ENCODE measurements at places on chromosomes 2 and 18.

GRCh38 chr2:44570271-44570670 lies 208.5 kb downstream of the CAMKMT start:
- DNase-seq = no peak

DNA sequence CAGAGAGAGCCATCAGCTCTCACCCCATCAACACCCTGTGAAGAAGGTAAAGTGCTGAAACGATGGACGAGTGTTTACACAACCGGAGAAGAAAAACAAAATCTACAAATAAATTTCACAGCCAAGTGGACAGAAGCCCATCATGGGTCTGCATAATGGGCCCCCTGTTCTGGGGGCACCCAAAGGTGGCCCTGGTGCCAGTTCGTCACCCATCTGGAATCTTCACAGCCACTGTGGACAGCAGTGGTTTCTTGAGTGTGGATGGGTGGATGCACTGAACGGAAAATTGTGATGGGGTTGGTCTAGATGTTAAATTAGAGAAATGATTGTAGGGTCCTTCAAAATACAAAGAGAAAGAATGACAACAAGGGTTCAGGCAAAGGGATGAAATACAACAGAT lies 38.8 kb downstream of the ANKMY1 start:
- no peak for DNase-seq

DNA sequence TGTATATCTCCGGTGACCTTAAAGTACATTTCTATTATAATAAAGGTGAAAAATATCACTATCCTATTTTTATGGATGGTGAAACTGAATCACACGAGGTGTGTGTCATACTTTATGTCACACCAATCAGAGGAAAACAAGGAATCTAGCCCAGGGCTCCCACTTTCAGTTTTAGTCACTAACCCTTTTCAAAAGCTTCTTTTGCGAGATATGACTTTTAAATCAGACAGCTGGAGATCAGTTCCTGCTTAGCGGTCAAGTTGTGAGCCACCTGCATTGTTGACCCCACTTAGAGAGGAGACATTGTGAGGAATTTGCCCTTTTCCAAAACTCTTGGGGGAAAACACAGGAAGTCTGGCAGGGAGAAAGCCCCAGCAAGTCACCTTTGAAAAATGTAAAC lies 70.5 kb downstream of the CPS1 start:
- DNase-seq = no peak

- no peak for DNase-seq
Observed at GRCh38 chr2:151823651-151824050, 4.6 kb downstream of the ARL5A start.

DNA sequence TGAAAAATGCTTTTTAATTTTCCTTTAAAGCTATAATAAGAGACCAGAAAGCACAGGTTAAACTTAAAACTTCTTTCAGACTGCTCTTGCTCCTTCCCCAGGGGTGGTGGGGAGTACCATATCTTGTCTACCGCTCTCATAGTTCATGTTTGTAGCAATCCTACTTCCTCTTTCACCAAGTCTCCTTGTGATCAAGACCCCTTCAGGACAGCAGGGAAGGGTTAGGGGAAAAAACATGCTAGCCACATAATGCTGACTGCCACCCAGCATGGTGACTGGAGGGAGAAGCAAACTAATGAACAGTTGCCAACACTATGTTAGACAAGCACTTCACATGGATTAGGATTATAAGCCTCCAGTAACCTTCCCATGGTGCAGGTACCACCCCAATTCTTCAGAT lies 8.6 kb downstream of the MYO5B start:
- no peak for DNase-seq

GRCh38 chr2:223052548-223053483 lies 826 bp downstream of the KCNE4 start:
- no peak for DNase-seq

- no peak for DNase-seq
Observed at GRCh38 chr2:38610851-38611801, 8.4 kb upstream of the HNRNPLL start.

DNA sequence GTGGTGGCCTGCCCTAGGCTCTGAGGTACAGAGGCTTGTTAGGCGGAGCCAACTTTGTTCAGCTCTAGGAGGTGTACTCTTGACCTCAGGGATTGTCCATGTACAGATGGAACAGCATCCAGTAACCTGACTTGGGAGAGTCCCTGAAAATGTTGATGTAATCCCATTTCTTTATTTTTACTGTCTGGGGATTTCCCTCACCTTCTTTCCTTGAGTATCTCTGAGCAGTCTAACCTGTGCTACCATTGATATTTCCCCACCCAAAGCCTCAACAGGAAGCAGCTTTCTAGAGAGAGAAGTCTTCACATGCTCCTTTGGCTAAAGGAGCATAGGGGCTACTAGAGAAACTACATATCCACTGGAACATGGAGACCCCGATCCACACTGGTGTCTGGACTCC lies 10.4 kb downstream of the IL36A start:
- no peak for DNase-seq

DNA sequence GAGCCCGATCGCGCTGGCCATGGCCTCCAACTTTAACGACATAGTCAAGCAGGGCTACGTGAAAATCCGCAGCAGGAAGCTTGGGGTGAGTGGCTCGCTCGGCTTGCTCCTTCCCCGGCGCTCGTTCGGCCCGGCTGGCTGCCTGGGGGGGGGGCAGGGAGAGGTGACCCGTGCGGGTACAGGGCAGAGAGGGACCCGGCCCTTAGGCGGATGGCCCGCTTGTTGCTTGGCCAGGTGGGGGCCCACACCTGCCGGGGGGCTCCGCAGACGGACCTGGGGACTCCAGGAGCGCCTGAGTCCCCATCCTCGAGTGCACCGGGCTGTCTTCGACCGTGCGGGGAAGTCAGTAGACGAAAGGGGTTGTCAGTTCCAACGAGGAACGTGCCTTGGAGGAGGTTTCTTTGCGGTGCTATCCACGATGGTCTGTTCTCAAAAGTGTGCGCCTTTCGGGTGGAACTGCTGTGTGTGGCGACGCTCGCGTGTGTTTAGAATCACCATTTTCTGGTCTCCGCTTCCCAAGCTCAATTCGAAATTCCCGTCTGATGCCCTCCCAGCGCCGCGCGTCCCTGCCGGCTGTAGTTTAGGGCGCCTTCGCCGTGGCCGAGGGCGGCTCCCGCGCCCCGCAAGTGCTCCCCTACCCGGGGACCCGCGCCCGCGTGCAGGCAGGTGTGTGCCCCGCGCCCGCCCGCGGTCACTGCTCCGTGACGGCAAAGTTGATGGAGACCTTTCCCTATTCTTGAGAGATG lies 711 bp downstream of the DOK6 start:
- no peak for DNase-seq

DNA sequence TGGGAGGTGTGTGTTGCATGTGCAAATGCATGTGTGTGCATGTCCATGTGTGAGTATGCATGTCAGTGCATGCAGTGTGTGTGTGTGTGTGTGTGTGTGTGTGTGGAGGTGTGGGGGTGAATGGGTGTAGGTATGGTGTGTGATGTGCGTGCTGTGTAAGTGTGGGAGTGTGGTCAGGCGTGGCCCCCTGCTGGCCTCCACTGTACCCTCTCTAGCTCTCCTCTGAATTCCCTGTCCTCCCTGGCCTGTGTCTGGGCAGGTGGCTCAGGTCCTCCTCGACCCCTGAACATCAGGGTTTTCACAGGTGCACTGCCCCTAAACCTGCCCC lies 230.2 kb downstream of the CELF4 start:
- no peak for DNase-seq

DNA sequence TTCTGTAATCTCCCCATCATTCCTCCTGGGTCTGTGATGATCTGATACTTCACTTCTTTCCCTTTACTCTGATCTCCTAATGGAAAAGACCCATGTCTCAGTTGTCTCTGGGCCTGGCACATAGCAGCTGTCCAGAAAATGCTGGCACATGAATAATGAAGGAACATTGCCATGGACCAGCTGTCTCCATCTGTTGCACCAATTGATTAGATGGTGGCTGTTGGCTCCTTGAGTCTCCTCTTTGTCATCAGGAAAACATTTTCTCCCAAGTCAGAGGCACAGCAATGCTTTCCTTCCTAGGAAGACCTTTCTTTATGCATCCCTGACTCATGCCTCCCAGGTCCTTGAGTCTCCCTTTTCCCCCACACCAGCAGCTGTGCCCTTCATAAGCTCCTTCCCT lies 286.2 kb upstream of the CXCR4 start:
- peak; percentile 14 for DNase-seq

- DNase-seq = no peak
Observed at GRCh38 chr2:42345986-42346385, 15.0 kb downstream of the COX7A2L start.

DNA sequence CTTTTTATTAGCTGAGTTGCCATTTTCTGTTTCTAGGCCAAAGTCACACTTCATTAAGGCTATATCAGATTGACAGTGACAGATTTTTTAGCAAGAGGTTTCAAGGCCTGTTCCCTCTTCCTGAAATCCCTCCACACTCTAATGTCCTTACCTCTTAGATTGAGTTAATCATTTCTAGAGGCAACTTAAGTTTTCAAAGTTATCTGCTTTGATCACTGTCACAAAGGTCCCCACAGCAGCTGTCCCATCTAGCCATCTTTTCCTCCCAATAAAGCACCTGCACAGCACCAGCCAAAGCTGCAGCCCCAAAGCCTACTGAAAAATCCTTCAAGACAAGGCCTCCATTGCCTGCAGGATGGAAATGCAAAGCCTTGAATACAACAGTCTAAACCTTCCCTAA lies 13.4 kb downstream of the AMMECR1L start:
- DNase-seq = no peak

- no peak for DNase-seq
Observed at GRCh38 chr2:208086029-208086428, 38.3 kb downstream of the CRYGD start.

- DNase-seq = no peak
Observed at GRCh38 chr18:58893388-58894099, 28.9 kb downstream of the ZNF532 start.

DNA sequence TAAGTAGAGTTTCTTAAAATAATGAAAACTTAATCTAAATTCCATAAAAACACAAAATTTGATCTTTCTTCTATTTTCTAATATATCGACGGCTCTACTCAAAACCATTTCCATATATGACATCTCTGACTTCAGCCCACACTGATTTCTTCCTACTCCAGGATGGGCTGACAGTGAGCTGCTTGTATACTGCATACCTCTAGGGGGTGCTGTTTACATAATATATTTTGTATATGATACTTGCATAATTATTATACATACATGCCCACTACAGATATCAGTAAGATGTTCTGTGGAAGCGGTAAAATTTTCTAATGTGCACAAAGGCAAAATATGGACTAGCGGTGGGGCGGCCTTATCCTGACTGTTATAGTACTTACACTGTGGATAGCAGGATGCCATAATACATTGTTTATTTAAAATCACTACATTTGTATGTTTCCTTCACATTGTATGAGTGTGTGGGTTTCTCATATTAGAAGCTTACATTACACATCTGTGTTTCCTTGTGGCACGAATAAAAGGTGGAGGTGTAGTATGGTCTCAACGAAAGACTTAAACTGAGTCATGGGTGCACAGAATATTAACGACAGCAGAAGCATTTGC lies 66.1 kb upstream of the NXPH2 start:
- no peak for DNase-seq

DNA sequence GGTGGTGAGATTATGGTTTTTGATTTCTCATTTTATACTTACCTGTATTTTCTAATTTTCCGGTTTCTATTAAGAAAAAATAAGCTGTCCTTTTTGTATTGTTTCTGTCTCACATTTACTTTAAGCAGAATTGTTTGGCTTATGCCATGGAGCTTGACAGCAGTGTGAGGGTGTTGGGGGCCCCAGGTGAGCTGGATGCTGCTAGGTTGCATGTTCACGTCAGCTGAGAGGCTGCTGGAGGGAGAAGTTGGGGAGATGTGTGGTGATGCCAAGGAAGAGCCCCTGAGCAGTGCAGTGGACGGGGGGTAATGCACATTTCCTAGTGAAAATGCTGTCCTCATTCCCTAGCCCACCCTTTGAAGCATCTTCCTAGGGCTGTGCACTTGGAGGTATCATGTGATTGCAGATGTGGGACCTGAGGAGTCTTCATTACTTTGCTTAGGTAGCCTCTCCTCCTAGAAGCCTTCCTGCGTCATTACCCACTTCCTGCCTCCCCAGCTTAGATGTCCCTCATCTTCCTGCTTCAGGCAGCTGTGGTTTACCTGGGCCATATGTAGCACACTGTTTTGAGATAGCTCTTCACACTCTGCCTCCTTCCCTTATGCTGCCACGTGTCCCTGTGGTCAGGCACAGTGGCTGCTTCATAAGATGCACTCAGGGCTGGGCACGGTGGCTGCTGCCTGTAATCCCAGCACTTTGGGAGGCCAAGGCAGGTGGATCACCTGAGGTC lies 16.2 kb downstream of the ATG16L1 start:
- no peak for DNase-seq

DNA sequence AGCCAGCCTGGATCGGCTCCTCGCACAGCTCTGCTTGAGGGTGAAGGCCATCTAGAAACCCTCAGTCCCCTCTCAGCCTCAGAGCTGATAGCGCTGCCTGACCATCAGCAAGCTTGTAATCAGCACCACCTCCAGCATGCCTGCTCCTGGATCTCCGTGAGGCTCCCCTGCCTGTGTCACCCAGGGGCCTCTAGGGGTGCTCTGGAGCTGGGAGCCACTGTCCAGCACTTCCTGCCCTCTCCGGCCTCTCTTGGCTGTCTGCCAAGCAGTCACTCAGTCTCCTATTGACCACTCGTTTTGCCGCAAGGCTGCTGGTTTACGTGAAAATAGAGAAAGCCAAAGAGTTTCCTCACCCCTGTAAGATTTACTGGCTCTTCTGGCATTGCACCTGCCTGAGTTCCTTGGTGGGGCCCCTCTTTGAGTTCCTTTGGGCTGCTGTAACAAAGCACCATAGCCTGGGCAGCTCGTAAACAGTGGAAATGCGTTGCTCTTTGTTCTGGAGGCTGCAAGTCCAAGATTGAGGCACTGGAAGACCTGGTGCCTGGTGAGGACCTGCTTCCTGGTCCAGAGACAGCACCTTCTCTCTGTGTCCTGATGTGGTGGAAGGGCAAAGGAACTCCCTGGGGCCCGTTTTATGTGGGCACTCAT lies 17.9 kb downstream of the CAPN10 start:
- peak; percentile 29 for DNase-seq

DNA sequence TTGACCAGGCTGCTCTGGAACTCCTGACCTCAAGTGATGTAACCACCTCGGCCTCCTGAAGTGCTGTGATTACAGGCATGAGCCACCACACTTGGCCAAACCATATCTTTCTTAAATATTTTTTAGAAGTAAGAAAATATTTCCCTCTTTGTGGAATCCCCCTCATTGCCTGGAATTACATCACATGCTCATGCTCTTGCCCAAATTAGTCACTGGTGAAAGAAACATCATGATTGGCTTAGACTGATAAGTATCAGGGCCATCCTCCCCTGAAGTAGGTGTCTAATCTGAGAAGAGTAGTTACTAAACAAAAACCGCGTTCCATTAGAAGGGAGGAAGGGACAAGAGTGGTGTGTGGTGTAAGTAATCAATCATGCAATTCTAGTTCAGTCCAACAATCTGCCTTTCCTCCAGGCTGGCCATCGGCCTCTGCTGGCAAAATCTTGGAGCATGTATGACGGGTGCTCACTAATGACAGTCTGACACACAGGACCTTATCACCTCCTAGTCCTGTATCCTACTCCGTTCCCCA lies 52.3 kb upstream of the SCG2 start:
- no peak for DNase-seq
